ENCODE measurements at places on chromosomes 12 and 14. TPM values are rescaled to one million over a fixed set of nuclear protein-coding genes. Genes with fewer than 3 reads are reported as not detected.

The KRT85 gene
- not detected for total RNA-seq

The NUBPL gene
- 11.3 TPM for total RNA-seq

The PALS1 gene
- 18.0 TPM for total RNA-seq

The CYP46A1 gene
- total RNA-seq: 0.76 TPM

The CFAP54 gene
- total RNA-seq: 0.25 TPM

The FOXG1 gene
- total RNA-seq: not detected

The TMEM229B gene
- total RNA-seq: 0.71 TPM

The PLA2G1B gene
- 2.0 TPM for total RNA-seq

The DLGAP5 gene
- 72.8 TPM for total RNA-seq

The KRT7 gene
- total RNA-seq: 72.6 TPM

The TDRD9 gene
- not detected for total RNA-seq

The KRT73 gene
- not detected for total RNA-seq
